ENCODE measurements at places on chromosomes 2 and 18.

GRCh38 chr2:144847347-144848080 lies 327.6 kb upstream of the ZEB2 start:
- no peak for DNase-seq

- no peak for DNase-seq
Measured at GRCh38 chr2:202960524-202960923, 48.4 kb downstream of the CARF start.

- DNase-seq = no peak
Measured at GRCh38 chr2:1675633-1676032, 68.7 kb downstream of the PXDN start.

- no peak for DNase-seq
Measured at GRCh38 chr18:11040359-11040758, 109.0 kb downstream of the PIEZO2 start.

GRCh38 chr18:49745045-49746014 lies 68.0 kb downstream of the ACAA2 start:
- no peak for DNase-seq

GRCh38 chr2:220585241-220585640 lies 957.8 kb downstream of the SLC4A3 start:
- DNase-seq = no peak

DNA sequence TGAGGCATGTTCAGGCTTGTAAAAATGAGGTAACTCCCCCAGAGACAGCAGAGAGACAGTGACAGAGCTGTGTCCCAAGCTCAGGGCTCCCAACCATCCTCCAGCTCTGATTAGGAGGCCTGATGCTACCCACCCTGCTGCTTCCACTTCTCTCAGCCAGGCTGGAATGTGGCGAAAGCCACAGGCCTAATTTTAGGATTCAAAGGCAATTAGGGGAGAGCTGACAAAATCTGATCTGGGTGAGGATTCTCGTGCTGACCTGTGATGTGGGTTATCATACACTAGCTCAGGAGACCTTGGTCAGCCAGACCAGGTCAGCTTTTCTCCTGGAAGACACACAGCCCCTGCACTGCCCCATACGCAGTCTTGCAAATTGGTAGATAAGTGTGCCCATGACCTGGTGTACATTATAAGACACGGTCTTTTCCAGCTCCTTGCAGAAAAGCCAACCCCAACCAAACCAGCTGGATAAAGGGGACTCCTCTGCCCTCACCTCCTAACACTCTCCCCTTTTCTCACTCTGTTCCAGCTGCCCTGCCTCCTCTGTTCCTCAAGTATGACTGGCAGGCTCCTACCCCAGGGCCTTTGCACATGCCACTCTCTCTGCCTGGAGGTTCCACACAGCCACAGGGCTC lies 225.9 kb downstream of the MGAT5 start:
- no peak for DNase-seq

DNA sequence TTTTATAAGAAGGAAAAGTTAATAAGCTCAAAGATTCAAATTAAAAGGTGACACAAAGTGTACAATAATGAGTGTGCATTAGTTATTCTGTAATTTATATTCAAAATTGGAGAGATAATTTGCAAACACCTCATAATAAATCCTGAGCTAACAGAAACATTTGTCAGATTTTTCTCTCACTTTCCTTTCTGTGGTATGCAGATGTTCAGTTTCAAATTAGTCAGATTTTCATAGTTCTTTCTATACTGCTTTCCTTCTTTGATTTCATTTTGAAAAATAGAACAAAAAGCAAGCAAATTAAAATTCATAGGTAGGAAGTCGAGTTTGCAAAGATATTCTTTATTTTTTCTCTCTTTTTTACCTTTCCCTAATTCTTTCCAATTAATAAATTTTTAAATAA lies 1420.1 kb upstream of the NXPH2 start:
- DNase-seq = no peak
